ENCODE measurements at places on chromosomes 1 and 21.

DNA sequence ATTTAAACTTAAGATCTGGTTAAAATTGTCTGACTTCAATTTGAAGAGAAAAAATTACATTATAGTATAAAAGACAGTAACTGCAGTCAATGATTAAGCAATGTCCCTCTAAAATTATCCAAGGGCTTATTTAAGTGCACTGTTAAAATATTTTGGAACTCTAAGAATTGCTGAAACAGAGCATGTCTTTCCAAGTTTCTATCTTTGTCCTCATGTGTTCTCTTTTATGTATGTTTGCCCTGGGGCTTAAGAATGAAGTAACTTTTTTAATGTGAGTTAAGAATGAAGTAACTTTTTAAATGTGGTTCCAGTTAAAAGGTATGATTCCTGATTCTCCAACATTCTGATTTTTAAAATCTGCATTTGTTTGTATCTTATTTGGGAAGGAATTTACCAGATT lies 69.0 kb upstream of the MARK1 start:
- no peak overlapping the region for H3K27ac ChIP-seq
- DNase-seq, result no peak
- H3K4me3 ChIP-seq, result no peak overlapping the region
- no peaks in the 10 kb centered on the region for H3K27me3 ChIP-seq

GRCh38 chr1:234899041-234899729 lies 229.5 kb downstream of the TOMM20 start:
- no peak overlapping the region for H3K27ac ChIP-seq
- H3K4me1 ChIP-seq, result peaks cover 7% of the 10 kb centered on the region
- H3K4me3 ChIP-seq, result no peak overlapping the region
- H3K27me3 ChIP-seq, result no peaks in the 10 kb centered on the region
- DNase-seq, result no peak

- H3K36me3 ChIP-seq, result peaks cover 18% of the 10 kb centered on the region
- peaks cover 25% of the 10 kb centered on the region for H3K4me1 ChIP-seq
- H3K27me3 ChIP-seq, result no peaks in the 10 kb centered on the region
- DNase-seq, result no peak
Measured at GRCh38 chr21:42921927-42922326, 3.5 kb downstream of the ERVH48-1 start.

DNA sequence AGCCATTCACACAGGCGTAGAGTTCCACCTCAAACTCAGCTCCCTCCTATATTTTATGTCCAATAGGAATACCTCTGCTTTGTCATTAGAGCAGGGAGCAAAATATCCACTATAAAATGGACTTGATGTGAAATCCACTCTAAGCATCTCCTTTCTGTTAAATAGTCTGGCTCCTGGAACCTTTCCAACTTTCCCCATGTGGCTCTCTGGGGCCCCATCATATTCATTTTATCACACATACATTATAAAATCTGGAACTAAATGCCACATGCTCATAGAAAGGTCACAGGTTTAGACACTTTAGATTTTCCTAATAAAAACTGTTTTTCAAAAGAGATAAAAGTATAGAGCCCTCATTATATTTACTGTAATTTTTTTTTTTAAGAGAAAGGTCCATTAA lies 82.1 kb downstream of the PTPN14 start:
- H3K36me3 ChIP-seq, result no peaks in the 10 kb centered on the region
- H3K27ac ChIP-seq, result no peak overlapping the region
- no peaks in the 10 kb centered on the region for H3K27me3 ChIP-seq
- no peaks in the 10 kb centered on the region for H3K4me1 ChIP-seq

DNA sequence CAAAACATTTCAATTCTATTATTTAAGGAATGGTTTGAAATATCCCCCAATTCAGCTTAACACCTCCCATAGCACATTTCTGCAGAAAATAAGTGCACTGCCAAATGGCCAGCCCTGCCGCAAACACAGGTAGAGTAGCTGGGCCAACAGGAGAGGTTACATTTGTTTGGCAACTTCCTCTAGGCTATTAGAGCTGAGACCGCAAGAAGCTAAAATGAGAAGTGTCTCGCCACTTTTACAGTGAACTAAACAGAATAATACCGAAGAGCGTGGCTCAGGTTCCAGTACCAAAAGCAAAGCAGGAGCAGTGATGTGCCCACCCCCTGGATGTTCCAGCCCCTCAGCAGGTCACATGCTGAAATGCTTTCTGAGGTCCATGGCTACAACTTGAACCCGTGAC lies 154.5 kb upstream of the PKN2 start:
- no peak overlapping the region for H3K27ac ChIP-seq
- no peaks in the 10 kb centered on the region for H3K4me1 ChIP-seq
- no peaks in the 10 kb centered on the region for H3K36me3 ChIP-seq

- H3K27ac ChIP-seq, result no peak overlapping the region
- H3K27me3 ChIP-seq, result no peaks in the 10 kb centered on the region
- H3K4me3 ChIP-seq, result no peak overlapping the region
- DNase-seq, result no peak
- H3K4me1 ChIP-seq, result peaks cover 3% of the 10 kb centered on the region
Measured at GRCh38 chr1:198496216-198497143, 44.0 kb downstream of the ATP6V1G3 start.

- no peak for DNase-seq
- H3K4me1 ChIP-seq, result no peaks in the 10 kb centered on the region
- no peaks in the 10 kb centered on the region for H3K36me3 ChIP-seq
- H3K4me3 ChIP-seq, result no peak overlapping the region
- H3K27ac ChIP-seq, result no peak overlapping the region
Measured at GRCh38 chr1:239209591-239209990, 176.8 kb upstream of the CHRM3 start.

DNA sequence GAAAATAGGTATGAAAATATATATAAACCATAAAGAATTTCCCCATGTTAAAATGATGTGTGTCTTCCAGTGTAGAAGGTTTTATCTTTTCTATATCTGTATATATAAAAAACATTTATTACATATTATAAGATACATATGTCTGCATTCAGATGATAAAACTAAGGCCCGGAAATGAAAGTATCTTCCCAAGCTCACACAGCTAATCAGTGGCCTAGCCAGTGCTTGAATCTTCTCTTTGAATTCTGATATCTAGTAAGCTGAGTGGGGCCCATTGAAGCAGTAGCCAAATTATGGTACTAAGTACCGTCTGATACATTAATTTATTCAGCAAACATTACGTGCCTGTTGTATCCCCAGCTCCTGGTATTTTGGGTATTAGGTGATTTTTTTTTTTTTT lies 28.6 kb downstream of the UCK2 start:
- no peaks in the 10 kb centered on the region for H3K36me3 ChIP-seq
- no peak overlapping the region for H3K4me3 ChIP-seq
- no peak for DNase-seq
- no peaks in the 10 kb centered on the region for H3K27me3 ChIP-seq
- H3K4me1 ChIP-seq, result peaks cover 10% of the 10 kb centered on the region

DNA sequence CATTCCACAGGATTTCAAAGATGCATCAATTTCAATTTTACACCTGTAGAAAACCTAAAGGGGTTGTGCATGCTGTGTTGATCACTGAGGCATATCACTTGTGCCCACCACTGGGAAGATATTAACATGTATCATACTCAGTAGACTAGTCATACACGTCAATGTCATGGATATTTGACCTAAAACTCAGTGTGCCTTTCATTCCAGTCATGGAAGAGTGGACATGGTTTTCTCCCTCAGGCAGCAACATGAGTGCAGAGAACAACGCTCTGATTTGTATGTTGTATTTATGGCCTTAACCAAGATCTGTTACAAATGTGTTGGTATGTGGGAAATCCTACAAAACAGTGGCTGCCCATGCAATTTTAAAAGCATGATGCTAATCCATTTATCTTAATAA lies 6.1 kb upstream of the C1orf53 start:
- DNase-seq, result no peak
- H3K4me1 ChIP-seq, result no peaks in the 10 kb centered on the region
- peaks cover 12% of the 10 kb centered on the region for H3K27me3 ChIP-seq
- no peaks in the 10 kb centered on the region for H3K36me3 ChIP-seq
- no peak overlapping the region for H3K27ac ChIP-seq

DNA sequence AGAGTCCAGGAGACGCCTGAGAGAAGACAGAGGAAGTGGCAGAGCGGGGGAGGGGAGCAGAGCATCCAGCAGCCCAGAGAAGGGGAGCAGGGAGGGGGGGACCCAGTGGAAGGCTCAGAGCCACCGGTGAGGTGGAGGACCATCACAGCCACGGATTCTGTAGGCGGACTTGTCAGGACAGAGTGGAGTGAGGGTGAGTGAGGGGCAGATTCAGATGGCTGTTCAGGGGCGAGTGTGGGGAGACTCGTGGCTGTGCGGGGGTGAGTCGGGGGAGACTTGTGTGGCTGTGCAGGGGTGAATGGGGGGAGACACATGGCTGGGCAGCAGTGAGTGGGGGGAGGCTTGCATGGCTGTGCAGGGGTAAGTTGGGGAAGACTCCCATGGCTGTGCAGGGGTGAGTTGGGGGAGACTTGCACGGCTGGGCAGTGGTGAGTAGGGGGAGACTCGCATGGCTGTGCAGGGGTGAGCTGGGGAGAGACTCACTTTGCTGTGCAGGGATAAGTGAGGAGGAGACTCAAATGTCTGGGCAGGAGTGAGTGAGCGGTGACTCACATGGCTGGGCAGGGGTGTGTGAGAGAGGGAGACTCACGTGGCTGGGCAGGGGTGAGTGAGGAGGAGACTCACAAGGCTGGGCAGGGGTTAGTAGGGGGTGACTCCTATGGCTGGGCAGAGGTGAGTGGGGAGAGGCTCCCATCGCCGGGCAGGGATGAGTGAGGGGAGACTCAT lies 56.8 kb upstream of the ABCG1 start:
- H3K4me1 ChIP-seq, result peaks cover 37% of the 10 kb centered on the region
- no peaks in the 10 kb centered on the region for H3K36me3 ChIP-seq
- peaks cover 16% of the 10 kb centered on the region for H3K27me3 ChIP-seq
- H3K27ac ChIP-seq, result no peak overlapping the region

GRCh38 chr1:110259770-110260169 lies 49.7 kb downstream of the KCNC4 start:
- H3K4me1 ChIP-seq, result no peaks in the 10 kb centered on the region
- H3K36me3 ChIP-seq, result no peaks in the 10 kb centered on the region
- no peak overlapping the region for H3K4me3 ChIP-seq
- no peak for DNase-seq
- H3K27me3 ChIP-seq, result no peaks in the 10 kb centered on the region

DNA sequence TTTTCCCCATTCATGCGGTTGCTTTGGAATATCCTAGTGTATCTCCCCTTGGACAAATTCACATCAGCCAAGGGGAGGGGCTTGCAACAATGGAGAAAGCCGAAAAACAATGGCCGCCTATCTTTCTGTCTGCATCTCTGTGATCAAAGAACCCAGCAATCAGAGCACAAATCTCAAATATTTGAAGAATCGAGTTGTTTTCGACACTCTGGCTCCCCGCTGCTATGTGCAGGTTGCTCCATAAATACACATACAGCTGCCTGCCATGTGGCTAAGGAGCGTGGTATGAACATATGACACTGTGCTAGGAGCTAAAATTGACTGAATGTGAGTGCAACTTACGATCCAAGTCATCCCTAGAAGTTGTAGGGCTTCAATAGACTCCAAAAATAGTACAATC lies 8.5 kb downstream of the CFHR4 start:
- no peaks in the 10 kb centered on the region for H3K36me3 ChIP-seq
- no peak for DNase-seq
- no peak overlapping the region for H3K27ac ChIP-seq
- H3K4me3 ChIP-seq, result no peak overlapping the region
- no peaks in the 10 kb centered on the region for H3K27me3 ChIP-seq

DNA sequence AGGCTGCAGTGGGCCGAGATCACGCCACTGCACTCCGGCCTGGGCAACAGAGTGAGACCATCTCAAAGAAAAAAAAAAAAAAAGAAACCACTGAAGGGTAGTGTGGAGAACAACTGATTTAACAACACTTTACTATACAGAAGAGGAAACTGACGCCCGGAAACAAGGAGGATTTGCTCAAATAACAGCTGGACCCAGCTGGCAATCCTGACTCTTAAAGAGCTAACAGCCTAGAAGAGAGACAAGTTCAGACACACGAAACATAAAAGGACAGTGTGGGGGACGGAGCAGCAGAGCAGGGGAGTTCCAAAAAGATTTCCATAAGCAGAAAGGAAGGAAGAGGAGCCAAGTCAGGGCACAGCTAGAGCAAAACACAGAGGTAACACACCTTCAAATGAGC lies 4.4 kb downstream of the ECHDC2 start:
- H3K27ac ChIP-seq, result no peak overlapping the region
- no peaks in the 10 kb centered on the region for H3K36me3 ChIP-seq
- no peak overlapping the region for H3K4me3 ChIP-seq
- H3K4me1 ChIP-seq, result no peaks in the 10 kb centered on the region
- no peaks in the 10 kb centered on the region for H3K27me3 ChIP-seq

DNA sequence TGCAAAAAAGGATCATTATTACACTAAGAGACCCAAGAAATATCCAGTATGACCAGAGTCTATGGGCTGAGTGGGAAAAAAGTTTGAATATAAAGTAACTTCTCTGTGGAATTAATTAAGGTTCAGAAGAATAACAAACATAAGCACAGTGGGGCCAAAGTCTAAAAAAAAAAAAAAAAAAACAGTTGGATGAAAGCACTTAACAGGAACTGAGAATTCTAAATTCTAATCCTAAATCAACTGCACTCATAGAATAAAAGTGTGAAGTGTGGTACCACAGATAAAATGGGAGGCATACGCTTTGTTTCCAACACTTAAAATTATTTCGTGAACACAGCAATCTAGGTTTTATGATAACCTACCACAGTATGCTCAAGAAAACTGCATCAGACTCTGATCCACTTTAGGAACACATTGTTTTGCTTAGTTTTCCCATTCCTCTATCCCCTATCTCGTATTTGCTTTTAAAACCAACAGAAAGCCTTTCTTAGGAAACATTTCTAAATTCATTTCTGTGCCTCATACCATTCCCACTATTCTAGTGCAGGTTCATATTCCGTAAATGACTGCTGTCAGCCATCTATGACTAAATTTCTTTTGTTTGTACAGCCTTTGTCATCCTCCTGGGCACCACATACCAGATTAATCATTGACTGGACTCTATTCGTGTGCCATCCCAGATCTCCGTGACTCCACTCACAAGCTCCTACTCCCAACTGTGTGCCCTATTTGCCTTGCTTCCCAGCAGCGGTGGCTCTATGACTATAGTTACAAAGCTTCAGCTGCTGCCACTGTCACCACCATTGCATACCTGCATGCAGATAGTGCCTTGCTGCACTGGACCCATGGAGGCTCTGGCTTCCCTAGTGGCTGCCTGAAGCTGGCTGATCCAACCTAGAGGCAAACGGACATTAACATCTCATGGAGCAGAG lies 24.9 kb downstream of the CHML start:
- no peak for DNase-seq
- no peaks in the 10 kb centered on the region for H3K27me3 ChIP-seq
- no peak overlapping the region for H3K27ac ChIP-seq
- H3K4me3 ChIP-seq, result no peak overlapping the region
- no peaks in the 10 kb centered on the region for H3K4me1 ChIP-seq

GRCh38 chr21:14116080-14116481 lies 94.7 kb downstream of the LIPI start:
- H3K27me3 ChIP-seq, result no peaks in the 10 kb centered on the region
- H3K27ac ChIP-seq, result no peak overlapping the region
- H3K4me3 ChIP-seq, result no peak overlapping the region
- no peak for DNase-seq

DNA sequence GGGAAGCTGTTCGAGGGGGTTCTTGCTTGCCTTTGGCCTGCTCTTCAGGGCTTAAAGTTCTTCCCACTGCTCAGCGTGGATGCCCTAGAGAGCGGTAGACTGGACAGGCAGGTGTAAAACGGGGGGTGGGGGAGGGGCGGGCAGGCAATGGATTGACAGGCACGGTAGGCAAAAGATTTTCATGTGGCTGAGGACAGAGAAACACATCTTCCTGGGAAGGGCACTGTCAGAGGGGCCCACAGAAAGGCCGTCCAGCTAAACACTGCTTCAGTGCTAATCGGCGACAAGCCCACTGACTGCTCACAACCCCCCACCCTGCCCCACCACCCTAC lies 412 bp downstream of the ABCA4 start:
- no peaks in the 10 kb centered on the region for H3K4me1 ChIP-seq
- no peak for DNase-seq
- H3K36me3 ChIP-seq, result no peaks in the 10 kb centered on the region
- no peaks in the 10 kb centered on the region for H3K27me3 ChIP-seq
- H3K27ac ChIP-seq, result no peak overlapping the region
